ENCODE measurements at places on chromosomes 16 and 17.

GRCh38 chr17:32664936-32665583 lies 178.3 kb downstream of the CDK5R1 start:
- DNase-seq: no peak

DNA sequence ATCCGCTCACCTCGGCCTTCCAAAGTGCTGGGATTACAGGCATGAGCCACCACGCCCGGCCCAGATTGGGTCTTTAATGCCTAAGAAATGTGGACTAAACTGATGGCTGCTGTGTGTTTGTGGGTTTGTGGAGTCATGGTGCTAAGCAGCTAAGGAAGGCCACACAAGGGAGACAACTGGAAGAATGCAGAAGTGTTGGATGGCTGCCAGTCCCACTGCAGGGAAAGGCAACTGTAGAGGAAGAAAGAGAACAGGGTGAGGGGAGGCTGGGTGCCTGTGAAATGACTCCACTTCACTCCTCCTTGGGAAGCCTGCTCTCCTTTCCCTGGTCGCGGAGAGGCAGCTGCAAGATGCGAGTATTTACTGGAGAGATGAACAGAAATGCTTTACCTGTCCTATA lies 23.5 kb upstream of the SIAH1 start:
- DNase-seq: no peak

- no peak for DNase-seq
Measured at GRCh38 chr16:84155771-84156170, 10.7 kb downstream of the DNAAF1 start.

DNA sequence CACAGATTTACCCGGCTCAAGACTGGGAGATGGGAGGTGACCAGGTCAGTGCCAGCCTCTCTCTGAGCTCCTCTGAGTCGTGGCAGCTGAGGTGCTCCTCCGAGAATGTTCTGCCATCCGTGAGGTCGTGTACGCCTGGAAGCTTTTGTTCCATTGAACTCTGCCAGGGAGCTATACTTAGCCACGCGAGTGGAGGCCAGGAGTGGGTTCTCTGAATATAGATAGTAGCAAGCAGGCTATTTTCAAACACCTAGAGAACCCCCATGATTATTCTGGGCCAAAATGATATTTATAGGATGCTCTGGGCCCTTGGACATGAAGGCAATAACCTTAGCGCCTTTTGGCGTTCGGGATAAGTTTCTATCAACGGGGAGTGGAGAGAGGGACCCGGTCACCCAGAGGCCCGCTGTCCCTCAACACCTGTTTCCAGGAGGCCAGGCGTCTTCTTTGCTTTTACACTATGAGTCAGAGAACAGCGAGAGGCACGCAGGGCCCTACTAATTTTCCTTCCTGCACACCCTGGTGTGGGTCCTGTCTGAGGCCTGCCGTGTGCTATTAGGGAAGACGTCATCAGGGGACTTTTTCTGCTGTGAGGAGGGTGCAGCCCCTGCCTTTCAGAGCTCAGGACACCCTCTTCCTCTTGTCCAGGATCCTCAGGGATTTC lies 11.0 kb upstream of the MVD start:
- no peak for DNase-seq

GRCh38 chr16:85908889-85909589 lies 10.1 kb downstream of the IRF8 start:
- no peak for DNase-seq

GRCh38 chr16:47059991-47060390 lies 83.8 kb downstream of the NETO2 start:
- DNase-seq: no peak

GRCh38 chr17:31627960-31628359 lies 231.1 kb downstream of the COPRS start:
- DNase-seq: no peak

DNA sequence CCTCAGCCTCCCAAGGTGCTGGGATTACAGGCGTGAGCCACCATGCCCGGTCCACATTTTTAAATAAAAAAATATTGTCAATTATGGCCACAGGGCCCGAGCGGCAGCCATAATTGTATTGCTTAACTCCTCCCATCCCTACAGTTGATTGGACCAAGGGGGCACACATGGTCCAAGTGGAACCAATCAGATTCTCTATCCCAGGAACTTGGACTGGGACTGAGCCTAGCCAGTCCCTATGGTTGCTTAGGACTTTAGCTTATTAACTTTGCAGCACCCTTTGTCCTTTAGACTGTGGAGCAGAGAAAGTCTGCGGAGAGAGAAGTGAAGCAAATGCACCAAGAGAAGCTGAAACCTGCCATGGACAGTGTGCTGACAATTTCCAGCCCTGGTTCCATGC lies 5.5 kb upstream of the RDM1 start:
- DNase-seq: no peak

- no peak for DNase-seq
Measured at GRCh38 chr16:5321930-5322329, 224.3 kb upstream of the EEF2KMT start.

- DNase-seq: no peak
Measured at GRCh38 chr17:56098746-56099145, 54.5 kb upstream of the ANKFN1 start.

DNA sequence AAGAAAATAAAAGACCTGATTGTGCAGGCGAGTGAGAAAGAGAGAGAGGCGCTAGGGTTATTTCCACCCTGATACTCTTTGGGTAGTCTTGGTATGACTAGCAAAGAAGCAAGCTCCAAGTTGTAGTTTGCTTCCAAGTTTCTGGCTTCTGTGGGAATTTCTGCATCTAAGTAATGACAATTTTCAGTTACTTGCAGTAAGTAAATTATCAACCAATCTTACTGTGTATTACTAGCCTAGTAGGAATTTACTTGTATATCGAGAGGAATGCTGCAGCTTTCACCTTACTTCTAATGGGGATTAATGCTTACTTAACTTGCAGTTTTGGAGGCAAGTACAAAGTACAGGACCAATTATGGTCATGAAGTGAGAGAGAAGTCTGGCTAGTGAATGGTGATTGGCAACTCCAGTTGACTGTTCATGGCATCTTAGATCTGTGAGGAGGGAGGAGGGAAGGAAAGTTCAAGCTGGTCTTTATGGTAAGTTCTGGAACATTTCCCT lies 31.9 kb downstream of the TENT4B start:
- DNase-seq: no peak

DNA sequence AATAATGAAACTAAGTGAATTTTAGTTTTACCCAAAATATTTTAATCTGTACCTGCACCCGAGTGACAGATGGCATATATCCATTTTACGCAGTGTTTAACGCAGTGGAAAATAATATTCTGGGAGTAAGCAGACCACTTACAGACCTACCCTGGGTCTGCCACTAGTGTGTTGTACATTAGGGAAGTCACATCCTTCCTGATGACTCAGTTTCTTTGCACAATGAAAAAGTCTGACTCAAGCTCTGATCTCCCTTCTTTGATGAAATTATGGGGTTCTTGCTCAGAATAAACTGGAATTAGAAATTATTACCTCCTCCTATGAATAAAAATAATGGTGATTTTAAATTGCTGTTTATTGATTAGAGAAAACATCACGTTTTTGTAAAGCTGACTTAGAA lies 123.2 kb upstream of the AXIN2 start:
- no peak for DNase-seq

- no peak for DNase-seq
Measured at GRCh38 chr16:53884748-53885147, 180.8 kb downstream of the FTO start.

All from activated T-cell treated with anti-CD3 and anti-CD28 coated beads, Interleukin-2, amount 50 U/mL, for 72 hours (primary cell).